ENCODE measurements at places on chromosomes 6 and 20.
A peak's percentile ranks its signal among the peaks of the same experiment; 100 is the strongest.

DNA sequence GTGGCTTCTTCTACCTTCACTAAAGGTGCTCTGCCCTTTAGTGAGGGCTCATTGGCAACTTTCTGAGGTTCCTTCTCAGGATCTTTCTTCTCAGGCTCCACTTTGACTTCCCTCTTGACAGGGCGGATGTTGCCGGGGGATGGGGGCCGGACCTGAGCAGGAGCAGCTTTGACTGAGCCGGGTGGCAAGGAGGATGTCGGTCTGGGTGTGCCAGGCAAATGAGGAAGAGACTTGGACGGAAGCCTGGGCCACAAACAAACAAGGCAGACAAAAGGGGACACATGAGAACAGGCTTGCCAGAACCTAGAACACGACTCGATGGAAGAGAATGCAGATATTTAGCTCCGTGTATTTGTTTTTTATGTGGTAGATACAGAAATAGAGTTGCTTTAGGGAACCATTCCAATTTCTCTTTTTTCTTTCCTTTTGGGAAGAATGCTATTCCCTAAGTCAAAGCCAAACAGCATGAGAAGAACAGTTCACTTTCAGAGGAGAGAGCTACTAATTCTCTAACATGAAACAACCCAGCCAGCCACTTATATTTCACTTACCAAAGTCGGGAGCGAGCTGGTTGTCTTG lies 76.2 kb upstream of the BCLAF1 start:
- peak; percentile 22 for DNase-seq

- DNase-seq, result no peak
These were observed 57.3 kb upstream of the SGK1 start for GRCh38 chr6:134375220-134375580.

GRCh38 chr20:3751675-3752385 lies 15.7 kb downstream of the ADISSP start:
- DNase-seq, result peak; percentile 48

DNA sequence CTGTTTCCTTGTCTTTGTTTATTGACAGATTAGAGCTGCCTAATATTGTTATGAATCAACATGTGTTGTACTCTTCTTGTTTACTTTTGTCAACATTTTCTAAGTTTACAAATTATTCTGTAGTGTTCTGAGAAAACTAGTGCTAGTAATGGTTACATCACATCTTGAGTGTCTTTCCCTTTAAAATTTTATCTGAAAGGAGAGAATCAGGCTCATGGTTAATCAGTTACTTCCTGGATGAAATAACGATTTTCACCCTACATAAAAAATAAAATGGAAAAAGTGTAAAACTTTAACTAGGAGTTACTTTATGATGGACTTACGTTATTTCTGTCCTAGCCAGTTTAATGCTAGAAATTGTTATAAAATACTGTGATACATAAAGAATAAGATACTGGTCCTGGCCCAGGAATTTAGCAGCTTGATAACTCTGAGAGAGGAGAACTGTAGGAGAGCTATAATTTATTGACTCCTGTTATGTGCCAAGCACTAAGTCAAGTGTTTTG lies 26.4 kb upstream of the BMP5 start:
- no peak for DNase-seq

GRCh38 chr6:125835221-125835744 lies 44.5 kb downstream of the NCOA7 start:
- no peak for DNase-seq

- DNase-seq, result peak; percentile 18
These were observed 6.9 kb upstream of the CD40 start for GRCh38 chr20:46111028-46111835.

GRCh38 chr6:12576389-12576788 lies 140.2 kb upstream of the PHACTR1 start:
- no peak for DNase-seq

DNA sequence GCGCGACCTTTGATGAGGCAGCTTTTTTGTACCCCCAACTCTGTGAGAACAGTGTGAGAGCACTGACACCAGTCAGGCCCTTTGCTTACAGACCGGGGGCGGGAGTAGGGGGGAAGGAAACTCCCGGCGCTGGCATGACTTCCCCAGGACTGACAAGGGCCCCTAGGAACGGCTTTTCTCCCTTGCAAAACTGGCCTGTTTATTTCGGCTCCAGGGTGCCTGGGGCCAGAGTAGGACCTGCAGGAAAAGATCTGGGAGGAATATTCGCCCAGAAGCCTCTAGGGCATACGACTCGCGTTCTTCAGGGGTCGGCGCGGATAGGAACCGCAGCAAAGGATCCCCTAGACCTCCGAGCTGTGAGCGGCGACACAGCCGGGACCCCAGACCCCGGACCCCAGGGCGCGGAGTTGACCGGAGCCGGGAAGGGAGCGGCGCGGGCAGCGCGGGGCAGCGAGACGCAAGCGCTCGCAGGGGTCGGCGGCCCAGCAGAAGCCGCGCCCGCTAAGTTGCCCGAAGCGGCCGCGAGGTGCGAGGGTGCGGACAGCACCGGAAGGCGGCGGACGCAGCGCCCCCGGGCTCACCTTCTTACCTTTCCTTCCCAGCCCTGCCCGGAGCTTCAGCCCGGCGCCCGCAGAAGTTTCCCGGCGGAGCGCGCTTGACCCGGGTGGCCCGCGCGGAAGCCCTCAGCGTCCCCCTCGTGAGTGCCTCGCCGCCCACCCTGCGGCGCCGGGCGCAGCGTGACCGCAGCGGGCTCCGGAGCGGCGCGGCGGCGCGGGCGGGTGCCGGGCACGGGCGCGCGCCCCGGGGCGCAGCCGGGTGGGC lies at the start of gene POPDC3:
Gene POPDC3 (minus strand): TSS at position 771 of the 822 bp plus-strand sequence. CDS start 18,105 bp downstream, outside the sequence.
- no peak for DNase-seq

DNA sequence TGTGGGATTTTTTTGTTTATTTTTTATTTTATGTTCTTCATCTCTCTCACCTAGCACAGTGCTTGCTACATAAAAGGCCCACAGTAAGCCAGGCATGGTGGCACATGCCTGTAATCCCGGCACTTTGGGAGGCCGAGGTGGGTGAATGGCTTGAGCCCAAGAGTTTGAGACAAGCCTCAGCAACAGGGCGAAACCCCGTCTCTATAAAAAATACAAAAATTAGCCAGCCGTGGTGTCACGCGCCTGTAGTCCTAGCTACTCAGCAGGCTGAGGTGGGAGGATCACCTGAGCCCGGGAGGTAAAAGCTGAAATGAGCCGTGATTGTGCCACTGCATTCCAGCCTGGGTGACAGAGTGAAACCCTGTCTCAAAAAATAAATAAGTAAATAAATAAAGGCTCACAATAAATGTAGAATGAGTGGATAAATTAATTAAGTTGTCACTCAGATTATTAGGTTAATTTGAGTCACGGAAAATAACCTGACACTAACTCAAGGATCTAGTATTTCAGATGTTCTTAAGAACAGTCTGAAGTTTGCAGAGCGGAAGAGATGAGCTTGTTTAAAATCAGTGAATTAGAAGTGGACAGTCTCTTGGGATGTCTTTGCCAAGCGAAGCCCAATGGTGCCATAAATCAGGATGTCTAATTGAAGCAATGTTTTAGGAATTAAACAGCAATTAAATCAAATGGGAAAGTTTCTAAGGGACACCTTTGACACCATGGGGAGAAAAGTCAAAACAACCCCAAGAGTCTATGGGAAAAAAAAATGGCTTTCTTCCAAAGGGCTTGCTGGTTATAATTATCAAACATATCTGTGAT lies 214.4 kb downstream of the ZNF217 start:
- no peak for DNase-seq

- DNase-seq, result no peak
These were observed 192.8 kb downstream of the COL19A1 start for GRCh38 chr6:70059039-70059719.

- DNase-seq, result no peak
These were observed 16.1 kb downstream of the PLA2G7 start for GRCh38 chr6:46719099-46719498.

- DNase-seq, result no peak
These were observed 2.4 kb upstream of the SYTL3 start for GRCh38 chr6:158647501-158647900.

GRCh38 chr20:40535816-40536215 lies 153.2 kb downstream of the MAFB start:
- DNase-seq, result no peak

DNA sequence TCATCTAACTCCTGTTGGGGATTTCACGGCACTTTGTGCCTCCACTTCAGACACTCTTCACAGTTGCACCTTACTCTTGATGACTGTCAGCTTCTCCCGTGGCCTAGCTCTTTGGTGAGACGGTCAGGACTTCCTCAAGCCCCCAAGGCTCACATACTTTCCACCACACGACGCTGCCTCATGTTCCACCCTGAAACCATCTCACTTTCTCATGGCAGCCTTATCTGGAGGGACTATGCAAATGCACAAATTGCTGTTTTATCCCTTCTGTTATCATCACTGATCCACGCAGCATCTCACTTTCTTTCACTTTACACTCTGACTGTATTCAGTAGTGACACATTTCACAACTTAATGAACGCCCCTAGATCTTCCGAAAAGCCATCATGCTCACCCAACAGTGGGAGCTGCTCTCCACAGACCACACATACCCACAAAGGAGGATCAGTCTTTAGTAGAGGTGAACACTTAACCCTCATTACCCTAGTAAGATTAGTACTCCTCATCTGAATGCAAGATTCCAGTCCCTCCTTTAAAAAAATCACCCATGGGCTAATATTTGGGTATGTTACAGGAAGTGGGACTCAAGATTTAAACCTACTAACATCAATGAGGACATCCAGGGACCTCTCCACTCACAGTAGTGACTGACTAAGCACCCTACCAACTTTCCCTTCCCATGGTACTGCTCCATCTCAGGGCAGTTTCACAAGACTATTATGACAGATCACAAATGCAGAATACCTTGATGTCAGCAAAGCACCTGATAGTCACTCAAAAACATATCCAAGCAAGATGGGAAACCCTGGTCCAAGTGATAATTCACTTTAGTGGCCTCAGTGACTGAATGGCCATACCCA lies 35.4 kb downstream of the FYN start:
- DNase-seq, result peak; percentile 72

DNA sequence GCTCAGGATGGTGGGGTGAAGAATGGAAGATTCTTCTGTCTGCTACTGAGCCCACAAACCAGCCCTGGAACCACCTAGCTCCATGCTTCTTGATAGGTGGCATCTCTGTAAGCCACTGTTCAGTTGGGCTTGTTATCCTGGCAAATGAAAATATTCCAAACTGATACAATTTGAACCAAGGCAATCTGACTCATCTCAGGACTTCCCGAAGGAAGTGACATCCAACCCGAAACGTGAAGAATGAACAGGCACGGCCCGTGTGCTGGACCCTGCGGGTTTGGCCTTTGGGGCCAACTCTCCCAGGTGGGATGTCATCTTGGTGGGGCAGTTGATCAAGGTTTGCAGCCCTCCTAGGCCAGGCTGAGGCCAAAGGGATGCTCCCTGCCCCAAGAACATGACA lies 160.3 kb downstream of the PREX1 start:
- DNase-seq, result no peak

GRCh38 chr6:139249395-139249794 lies 42.4 kb downstream of the TXLNB start:
- DNase-seq, result peak; percentile 70

- no peak for DNase-seq
These were observed 96.5 kb downstream of the SYNDIG1 start for GRCh38 chr20:24565835-24566351.

- no peak for DNase-seq
These were observed 123.2 kb downstream of the TAF4 start for GRCh38 chr20:61942526-61942925.

DNA sequence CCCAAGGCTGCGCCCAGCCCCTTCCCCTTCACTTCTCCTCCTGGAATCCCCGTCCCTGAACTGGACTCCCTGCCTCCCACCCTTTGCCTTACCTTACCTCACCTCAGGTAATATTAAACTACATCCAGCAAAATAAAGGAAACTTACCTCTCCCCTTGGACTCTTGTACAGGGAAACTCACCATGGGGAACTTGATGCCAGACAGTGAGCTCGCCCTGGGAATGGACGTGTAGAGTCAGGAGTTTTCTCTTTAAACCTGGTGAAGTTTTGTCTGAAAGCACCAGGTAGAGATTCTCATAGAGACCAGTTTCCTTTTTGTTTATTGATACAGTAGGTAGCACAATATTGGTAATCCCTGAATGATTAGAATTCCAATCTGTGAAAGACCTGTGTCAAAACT lies 544 bp upstream of the HLA-C start:
- DNase-seq, result no peak

DNA sequence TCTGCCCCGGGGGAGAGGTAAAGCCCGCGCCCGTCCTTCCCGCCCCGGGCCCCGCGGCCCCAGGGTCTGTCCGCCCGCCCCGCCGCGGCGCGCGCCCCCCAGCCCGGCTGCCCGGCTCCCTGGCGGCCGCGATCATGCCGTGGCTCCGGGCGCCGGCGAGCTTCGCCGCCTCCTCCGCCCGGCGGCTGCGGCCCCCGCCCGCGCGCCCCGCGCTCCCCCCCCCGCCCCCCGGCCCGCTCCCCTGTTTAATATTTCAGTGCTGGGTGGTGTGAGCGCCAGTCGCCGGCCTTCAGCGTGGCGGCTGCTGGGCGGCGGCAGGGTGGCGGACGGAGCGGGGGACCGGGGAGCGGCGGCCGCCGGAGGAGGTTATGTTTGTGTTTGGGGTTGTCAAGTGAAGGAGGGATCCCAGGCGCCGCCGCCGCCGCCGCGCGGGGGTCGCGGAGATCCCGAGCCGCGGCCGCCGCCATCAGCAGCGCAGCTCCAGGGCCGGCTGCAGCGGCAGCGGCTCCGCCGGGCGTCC lies at the start of gene HIVEP1:
Gene HIVEP1 (plus strand): TSS at position 275 of the 520 bp plus-strand sequence. CDS start 3,317 bp downstream, outside the sequence.
- DNase-seq, result no peak

DNA sequence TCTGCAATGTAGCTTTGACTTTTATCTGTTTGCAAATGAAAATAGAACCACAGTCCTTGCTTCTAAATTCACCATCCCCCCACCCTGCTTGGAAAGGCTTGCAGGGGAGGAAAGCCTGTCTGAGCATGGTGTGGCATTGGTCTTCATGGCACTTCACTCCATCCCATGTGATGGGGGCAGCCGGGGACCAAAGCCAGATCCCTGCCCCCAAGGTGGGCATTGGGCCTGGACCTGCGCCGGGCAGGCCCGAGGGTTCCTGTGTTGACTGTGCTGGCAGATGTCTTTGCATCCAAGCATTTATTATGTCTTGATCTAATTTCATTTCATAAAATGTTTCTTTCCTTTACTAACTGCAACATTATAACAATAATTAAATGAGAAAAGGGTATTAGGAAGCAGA lies 120.0 kb downstream of the SYNDIG1 start:
- no peak for DNase-seq

DNA sequence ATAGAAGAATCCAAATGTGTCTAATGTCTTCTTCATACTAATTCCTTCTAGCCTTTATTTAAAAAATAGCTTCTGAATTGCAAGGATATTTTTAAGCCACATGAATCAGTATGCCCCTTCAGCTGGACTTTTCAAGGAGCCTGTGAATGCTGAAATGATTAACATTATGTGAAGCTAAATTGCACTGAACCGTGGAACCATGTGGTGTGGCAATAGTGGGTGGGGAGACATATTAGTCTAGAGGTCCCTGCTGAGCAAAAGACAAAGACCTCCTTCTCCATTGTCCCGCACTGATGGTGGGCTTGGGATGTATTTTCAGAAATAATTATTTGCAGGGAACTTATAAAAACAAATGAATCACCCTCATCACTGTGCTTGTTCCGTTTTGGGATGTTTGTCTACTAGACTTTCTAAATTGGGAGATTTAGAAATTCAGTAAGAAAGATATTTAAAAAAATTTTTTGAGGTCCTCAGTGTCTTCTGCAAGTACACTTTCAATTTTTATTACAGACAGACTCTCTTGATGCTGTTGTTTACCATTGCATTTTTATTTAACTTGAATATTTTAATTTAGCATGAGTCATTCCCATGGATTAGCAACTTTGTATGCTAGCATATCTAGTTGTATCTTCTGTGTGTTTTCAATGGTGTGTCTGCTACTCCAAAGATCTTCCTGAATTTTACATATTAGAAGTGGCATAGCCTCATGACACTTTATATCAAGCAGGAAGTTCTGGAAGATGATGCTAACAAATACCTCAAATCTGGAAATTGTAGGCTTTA lies 238.1 kb downstream of the LAMA2 start:
- no peak for DNase-seq
